MG63 (cell line): ENCODE measurements at places on chromosomes 5 and 9. TPM values are rescaled to one million over a fixed set of nuclear protein-coding genes. Genes with fewer than 3 reads are reported as not detected.

LNPEP gene
- 21.4 and 24.2 TPM in 2 replicates for total RNA-seq

CARTPT gene
- total RNA-seq, result not detected in 2 replicates

GARIN3 gene
- total RNA-seq, result not detected in 2 replicates

OR13C3 gene
- not detected in 2 replicates for total RNA-seq

LRRC70 gene
- 0.10 TPM in 1 of 2 replicates, not detected in the other for total RNA-seq

SHC3 gene
- 0.69 TPM in 1 of 2 replicates, not detected in the other for total RNA-seq

ZNF608 gene
- 4.7 and 7.5 TPM in 2 replicates for total RNA-seq

TRAF1 gene
- total RNA-seq, result 0.67 and 0.79 TPM in 2 replicates

SCGB3A2 gene
- not detected in 2 replicates for total RNA-seq

ZSWIM6 gene
- 1.3 and 3.3 TPM in 2 replicates for total RNA-seq

GCNT4 gene
- total RNA-seq, result 0.02 TPM in 1 of 2 replicates, not detected in the other

ERCC8 gene
- 11.4 and 29.5 TPM in 2 replicates for total RNA-seq

FST gene
- total RNA-seq, result 114 and 131 TPM in 2 replicates

CMYA5 gene
- total RNA-seq, result 0.07 TPM in 1 of 2 replicates, not detected in the other

IL9 gene
- not detected in 2 replicates for total RNA-seq

SLC6A19 gene
- total RNA-seq, result not detected in 2 replicates

RNF208 gene
- not detected in 2 replicates for total RNA-seq

NUTM2F gene
- not detected in 2 replicates for total RNA-seq

FTMT gene
- total RNA-seq, result not detected in 2 replicates

HTR4 gene
- total RNA-seq, result not detected in 2 replicates

INSL6 gene
- not detected in 2 replicates for total RNA-seq

PCDHGA10 gene
- 1.0 and 1.2 TPM in 2 replicates for total RNA-seq

NUTM2G gene
- not detected in 2 replicates for total RNA-seq

HEMGN gene
- total RNA-seq, result not detected in 2 replicates

P4HA2 gene
- total RNA-seq, result 71.0 and 96.8 TPM in 2 replicates

IARS1 gene
- total RNA-seq, result 283 and 306 TPM in 2 replicates

IFNA2 gene
- total RNA-seq, result not detected in 2 replicates

BAAT gene
- total RNA-seq, result 0.13 TPM in 1 of 2 replicates, not detected in the other

IL3 gene
- total RNA-seq, result not detected in 2 replicates

MRPS2 gene
- total RNA-seq, result 20.7 and 24.1 TPM in 2 replicates

IGFBPL1 gene
- 0.95 and 2.3 TPM in 2 replicates for total RNA-seq

THOC3 gene
- 42.8 and 58.1 TPM in 2 replicates for total RNA-seq

OR1N2 gene
- total RNA-seq, result not detected in 2 replicates
